ENCODE measurements at places on chromosomes 3 and 15.

DNA sequence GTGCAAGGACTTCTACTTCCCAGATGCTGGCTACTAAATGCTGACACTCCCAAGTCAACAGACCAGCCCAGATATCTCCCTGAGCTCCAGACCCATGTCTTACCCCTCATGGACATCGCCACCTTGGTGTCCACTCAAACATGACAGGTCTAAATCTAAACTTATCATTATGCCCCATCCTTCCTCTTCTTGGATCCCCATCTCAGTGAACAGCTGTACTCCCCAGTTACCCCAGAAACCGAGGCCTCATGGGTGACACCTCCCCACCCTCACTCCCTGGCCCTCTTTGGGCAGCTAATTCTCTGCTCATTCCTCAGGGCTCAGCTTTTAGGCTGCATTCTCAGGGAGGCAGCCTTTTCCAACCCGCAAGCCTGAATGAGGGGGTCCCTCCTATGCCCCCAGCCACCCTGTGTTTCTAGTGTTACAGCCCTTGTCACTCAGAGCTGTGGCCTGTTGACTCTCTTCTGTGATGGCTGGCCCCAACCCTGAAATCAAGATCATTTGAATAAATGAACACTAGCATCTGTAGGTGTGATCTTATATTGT lies 5.4 kb downstream of the EHD4 start:
- no peak for DNase-seq

DNA sequence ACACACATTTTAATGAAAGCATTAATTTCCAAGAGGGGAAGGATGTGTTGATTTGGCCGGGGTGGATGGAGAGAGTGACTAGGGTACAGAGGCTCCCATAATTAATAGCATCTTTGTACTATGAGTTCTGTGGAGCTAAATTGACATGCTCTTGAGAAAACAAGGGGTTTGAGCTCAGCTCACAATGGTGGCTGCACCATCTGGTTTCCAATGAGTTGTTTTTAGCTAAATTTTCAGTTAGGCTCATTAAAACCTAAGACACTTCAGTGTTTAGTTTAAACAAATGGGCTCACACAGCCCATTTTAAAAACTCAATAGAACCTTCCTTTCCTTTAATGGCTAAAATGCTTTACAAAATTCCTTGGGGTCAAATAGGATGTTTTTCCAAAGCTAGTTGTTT lies 199.7 kb downstream of the TNIK start:
- DNase-seq = no peak

GRCh38 chr3:58946875-58947274 lies 103.0 kb downstream of the CFAP20DC start:
- no peak for DNase-seq

- DNase-seq = peak; percentile 75
Measured at GRCh38 chr15:62684123-62684808, 358.3 kb upstream of the TPM1 start.

GRCh38 chr3:127758013-127758412 lies 64.3 kb downstream of the MGLL start:
- DNase-seq = no peak

GRCh38 chr15:63573533-63573932 lies 23.7 kb upstream of the FBXL22 start:
- DNase-seq = no peak

DNA sequence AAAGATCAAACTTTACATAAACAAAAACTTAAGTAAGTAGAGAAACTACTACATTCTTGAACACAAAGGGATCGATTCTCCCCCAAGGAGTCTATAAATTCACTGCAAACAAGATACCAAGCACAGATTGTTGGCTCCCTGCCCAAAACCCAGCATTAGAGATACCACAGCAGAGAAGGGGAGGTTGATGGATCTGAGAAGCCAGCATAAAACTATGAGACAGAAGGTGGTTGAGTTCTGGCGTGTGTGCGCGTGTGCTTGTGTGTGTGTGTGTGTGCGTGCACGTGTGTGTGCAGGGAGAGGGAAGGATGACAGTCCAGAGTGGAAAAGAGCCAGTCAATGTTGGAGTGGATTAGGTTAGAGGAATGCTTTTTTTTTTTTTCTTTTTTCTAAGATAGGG lies 143.2 kb upstream of the PRR20G start:
- no peak for DNase-seq

GRCh38 chr3:37921025-37921424 lies 59.3 kb downstream of the CTDSPL start:
- no peak for DNase-seq

GRCh38 chr3:159904455-159904854 lies 84.2 kb upstream of the IL12A start:
- DNase-seq = no peak

GRCh38 chr15:67146875-67147381 lies 81.5 kb downstream of the SMAD3 start:
- DNase-seq = peak; percentile 67

GRCh38 chr3:65953881-65954733 lies 84.6 kb downstream of the MAGI1 start:
- peak; percentile 27 for DNase-seq

DNA sequence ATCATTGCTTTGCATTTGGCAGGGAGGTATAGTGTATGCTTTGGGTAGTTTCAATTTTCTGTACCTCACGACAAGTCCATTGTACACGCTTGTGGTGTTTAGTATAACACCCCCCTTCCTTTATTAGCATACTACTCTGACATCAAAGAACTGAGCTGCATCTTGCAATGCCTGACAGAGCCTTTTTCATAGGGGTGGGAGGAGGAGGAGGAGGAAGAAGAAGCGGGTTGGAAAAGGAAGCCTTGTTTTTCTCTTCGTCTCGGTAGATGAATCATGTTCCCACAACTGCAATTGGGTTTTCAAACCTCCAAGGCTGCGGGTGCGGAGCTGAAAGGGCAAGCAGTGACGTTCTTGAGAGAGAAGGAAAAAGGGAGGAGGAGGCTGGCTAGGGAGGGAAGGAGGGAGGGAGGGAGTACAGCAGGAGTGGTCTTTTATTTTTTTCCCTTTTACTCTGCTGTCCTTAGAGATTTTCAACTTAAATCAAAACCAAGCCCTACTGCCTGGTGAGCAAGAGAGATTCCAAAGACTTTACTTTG lies 175.7 kb downstream of the KLHL25 start:
- peak; percentile 92 for DNase-seq

- DNase-seq = no peak
Measured at GRCh38 chr3:143054011-143054410, 52.6 kb downstream of the U2SURP start.

DNA sequence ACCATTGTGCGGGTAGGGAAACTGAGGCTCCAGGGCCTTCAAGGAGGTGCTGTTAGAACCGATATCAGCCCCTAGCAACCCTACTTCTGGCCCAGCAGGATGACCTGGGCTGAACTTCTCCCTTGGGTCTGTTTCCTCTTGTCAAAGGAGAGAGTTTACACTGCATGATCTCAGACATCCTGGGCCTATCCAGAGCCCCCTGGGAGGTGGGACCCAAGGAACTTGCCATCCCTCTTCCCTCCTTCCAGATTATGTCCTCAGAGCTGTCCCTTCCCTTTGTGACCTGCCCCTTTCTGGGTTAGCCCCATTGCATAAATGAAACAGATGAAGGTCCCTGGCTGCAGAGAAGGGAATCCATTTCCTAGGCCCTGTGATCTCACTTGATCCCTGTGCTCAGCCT lies 12.3 kb upstream of the DNAH1 start:
- DNase-seq = no peak

- DNase-seq = no peak
Measured at GRCh38 chr15:95646484-95647273, 683.8 kb upstream of the NR2F2 start.

DNA sequence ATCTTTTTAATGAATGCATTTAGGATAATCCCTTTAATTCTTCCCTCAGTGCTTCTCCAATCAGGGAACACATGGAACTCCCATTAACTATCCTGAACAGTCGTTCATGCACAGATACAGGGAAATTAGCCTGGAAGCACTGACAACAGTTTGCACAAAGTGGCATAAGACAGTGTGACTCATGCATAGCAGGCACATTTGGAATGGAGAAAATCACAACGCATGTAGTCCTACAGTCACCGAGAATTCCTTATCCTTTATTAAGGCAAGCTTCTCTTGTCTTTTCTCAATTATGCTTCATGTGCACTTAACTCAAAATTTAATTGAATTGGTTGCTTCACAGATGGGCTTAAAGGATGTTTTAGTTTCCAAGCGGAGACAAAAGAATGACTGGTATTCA lies 155.0 kb upstream of the CRBN start:
- no peak for DNase-seq

- DNase-seq = no peak
Measured at GRCh38 chr15:40439461-40439959, 1.2 kb upstream of the BAHD1 start.

DNA sequence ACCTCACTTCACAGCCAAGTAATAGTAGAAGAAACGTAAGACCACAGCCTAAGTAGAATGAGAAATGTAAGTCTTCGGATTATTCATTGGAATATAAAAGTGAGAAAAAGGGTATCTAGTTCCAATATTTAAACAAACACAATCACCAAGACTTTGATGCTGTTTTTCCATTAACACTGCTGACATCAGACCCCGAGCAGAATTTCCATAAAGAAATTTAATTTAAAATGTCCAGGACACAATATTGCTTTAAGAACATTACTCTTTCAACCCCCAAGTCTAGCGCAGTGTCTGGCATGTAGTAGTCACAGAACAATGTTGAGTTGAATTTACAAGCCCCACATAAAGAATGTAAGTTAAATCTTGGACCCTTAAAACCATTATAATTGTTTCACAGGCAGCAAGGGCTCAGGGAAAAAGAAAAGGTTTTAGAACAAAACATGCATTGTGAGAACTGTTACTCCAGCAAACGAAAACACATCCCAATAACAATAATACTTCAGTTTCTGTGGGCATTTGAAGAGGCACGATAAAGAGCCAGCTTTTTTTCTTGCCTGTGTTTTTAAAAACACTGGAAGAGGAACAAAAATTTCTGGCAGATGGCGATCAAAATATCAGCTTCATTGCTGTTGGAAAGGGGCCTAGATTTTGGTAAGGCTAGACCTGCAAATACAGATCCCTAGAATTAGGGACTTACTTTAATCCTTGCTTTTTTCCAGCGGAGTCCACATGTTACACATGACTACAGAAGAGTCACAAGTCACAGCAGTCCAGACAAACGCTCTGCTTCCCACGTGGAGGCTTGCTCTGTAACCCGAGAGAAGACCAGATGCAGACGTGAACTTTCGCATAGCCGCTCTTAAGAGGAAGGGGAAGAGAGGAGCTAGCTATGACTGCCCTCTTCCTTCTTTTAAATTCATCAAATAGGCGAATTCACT lies 77.9 kb upstream of the IGSF10 start:
- peak; percentile 67 for DNase-seq

DNA sequence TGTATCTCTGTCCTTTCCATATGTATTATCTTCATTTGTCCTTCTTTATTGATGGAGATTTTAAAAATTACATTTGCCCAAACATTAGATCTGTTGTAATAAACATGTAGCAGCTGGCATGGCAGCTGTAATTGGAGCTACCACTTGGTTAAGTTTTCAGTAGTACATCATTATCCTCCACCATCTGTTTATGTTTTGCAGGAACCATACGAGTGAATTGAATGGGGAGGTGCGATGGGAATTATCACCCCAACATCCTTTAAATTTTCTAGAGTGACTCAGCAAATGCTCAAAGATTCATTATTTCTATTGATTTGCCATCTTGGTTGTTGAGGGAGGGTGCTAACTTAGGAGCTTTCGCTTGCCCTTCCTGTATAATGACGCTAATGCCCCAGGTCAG lies 32.6 kb upstream of the NOX5 start:
- no peak for DNase-seq

DNA sequence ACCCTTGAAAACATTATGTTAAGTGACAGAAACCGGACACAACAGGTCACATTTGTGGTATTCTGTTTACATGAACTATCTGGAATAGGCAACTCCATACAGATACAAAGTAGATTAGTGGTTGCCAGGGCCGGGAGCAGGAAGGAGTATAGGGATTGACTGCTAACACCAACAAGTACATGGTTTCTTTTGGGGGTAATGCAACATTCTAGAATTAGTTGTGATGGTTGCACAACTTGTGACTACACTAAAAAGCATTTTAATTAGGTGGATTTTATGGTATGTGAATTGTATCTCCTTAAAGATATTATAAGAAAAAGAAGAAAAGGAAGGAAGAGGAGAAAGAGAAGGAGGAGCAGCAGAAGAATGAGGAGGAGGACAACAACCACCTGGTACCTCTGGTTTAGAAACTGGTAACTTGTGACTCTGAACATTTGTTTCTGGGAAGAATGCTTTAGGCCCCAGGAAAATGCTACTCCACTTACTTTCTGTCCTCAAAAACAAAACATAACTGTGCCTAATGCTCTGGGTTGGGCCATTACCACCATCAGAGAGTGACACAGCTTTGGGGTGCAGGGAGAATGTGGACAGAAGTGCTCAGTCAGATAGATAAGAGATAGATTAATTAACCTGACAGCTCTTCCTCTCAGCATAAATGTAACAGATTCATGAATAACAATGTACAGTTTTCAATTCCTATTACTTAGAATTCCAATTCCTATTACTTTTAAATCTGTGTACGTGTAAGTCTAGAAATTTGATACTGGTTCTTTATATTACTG lies 20.3 kb downstream of the SETMAR start:
- DNase-seq = no peak

All from right hindlimb (tissue), 1 donor.